RKO (cell line): ENCODE measurements at places on chromosomes 16 and 17.
A peak's percentile ranks its signal among the peaks of the same experiment; 100 is the strongest.

GRCh38 chr17:76893623-76894334 lies 25.6 kb downstream of the MGAT5B start:
- DNase-seq: no peak

- DNase-seq: no peak
Observed at GRCh38 chr16:57383276-57384247, 11.3 kb downstream of the CX3CL1 start.

DNA sequence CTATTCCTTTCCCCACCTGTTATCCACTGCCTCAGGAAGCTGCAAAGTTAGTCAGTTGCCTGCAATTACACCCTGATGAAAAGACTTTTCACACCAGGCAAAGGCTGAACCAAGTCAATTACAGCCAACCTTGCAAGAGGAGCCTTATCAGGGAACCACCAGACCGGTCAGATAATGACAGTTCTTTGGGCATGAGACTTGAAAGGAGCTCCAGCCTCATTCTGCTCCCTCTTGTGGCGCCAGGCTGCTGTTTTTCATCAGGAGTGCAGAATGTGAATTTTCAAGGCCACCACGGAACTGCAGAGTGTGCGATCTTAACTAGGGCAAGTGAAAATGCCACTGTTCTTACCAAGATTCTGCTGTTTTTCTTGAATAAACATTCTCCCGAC lies 22.5 kb downstream of the DNAI2 start:
- peak; percentile 57 for DNase-seq

DNA sequence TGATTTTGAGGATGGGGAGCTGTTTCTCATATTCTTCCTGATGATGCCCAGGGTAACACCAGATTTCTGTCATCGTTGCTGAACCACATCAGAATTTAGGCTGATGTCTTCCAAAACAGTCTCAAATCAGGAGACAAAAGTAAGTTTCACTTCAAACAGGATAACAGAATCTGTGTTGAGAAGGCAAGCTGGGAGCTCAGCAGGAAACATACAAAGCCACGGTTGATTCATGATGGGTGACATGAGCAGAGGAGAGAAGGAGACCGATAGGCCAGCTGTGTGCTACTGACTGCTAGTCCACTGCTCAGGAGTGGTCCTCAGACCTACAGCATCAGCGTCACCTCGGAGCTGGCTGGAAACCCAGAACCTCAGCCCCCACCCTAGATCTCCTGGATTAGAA lies 62.9 kb upstream of the RCVRN start:
- no peak for DNase-seq

- DNase-seq: no peak
Observed at GRCh38 chr16:907842-908241, 62.9 kb downstream of the LMF1 start.

GRCh38 chr17:31415640-31416502 lies 24.4 kb downstream of the RAB11FIP4 start:
- DNase-seq: no peak

GRCh38 chr16:84922351-84923120 lies 88.8 kb downstream of the ZDHHC7 start:
- DNase-seq: no peak

- DNase-seq: peak; percentile 75
Observed at GRCh38 chr17:43211480-43212402, at the start of gene TMEM106A. TMEM106A (plus strand) TSS chr17:43211875; CDS start chr17:43213042, 1,167 bp downstream.

GRCh38 chr17:79627766-79628690 lies 17.2 kb upstream of the RBFOX3 start:
- DNase-seq: no peak

GRCh38 chr16:88442727-88443576 lies 10.1 kb upstream of the ZFPM1 start:
- peak; percentile 62 for DNase-seq

DNA sequence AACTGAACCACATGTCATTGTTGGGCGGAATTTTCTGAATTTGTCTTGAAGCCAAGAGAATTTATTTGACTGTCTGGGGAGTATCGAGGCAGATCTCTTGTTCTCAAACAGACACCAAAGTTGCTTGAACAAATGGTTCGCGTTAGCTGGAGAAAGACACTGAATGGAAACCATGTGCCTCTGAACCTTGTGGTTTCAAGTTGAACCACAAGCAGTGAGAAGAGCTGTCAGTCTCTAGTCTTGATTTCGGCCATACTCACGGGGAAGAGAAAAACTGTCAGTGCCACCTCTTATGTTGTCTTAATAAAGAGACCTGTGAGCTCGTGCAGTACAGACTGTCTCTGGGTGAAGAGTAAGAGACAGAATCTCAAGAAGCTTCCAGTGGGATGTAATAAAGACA lies 886.5 kb upstream of the SOX9 start:
- no peak for DNase-seq

DNA sequence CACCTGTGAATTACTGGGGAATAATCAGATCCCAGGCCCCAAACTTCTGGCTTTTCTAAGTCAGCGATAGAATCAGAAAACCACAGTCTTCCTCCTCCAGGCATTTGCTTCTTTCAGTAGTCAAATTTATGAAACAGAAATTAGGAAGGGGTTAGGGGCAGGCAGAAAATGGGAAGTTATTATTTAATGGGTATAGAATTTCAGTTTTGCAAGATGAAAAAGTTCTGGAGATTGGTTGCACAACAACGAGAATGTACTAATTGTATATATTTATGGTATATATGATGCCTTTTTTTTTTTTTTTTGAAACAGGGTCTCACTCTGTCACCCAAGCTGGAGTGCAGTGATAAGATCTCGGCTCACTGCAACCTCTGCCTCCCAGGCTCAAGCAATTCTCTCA lies 23.5 kb downstream of the ORC6 start:
- DNase-seq: no peak

DNA sequence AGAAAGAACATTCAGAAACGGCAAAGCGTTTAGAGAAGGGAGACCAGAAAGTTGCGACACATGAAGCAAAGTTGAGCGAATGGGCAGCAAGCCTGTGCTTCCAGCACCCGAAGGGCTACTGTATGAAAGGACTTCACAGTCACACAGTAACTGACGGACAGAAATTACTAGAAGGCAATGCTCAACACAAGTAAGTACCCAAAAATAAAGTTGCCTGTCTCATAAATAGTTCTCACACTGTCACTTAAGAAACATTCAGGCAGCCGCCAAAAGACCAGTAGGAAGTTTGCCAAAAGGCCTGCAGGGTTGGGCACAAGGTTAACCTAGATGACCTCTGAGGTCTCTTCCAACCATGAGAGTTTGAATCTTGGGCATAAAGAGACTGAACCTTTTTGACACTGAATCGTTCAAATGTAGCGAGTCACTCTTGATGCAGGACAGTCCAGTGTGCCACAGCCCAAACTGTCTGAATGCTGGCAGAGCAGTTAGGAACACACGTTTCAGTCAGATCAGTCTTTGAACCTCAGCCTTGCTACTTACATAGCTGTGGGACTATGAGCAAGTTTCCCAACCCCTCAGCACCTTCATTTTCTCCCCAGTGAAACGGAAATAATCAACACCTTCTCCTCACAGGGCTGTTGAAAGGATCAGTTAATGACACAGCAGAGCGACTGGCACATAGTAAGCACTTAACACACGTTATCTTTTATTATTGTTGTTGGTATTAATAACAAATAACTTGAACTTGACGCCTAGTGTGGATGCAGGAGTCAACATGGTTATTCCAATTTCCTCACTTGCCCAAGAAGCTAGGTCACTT lies 10.4 kb downstream of the NCBP3 start:
- DNase-seq: no peak

DNA sequence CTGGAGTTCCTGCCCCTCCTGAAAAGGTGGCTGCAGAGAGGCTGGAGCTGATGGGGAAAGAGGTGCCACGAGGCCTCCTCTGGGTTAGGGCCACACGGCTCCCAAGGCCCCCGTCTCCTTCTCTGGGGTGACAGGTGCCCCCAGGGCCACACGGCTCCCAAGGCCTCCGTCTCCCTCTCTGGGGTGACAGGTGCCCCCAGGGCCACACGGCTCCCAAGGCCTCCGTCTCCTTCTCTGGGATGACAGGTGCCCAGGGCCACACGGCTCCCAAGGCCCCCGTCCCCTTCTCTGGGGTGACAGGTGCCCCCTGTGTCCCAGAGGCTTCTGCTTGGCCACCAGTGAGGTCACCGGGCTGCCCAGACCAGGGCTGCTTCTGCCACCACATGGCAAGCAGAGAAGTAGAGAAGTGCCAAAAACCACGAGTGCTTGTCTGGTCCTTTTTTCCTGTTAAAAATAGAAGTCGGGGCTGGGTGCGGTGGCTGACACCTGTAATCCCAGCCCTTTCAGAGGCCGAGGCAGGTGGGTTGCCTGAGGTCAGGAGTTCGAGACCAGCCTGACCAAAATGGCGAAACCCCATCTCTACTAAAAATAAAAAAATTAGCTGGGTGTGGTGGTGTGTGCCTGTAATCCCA lies 4.1 kb downstream of the CAPN15 start:
- DNase-seq: no peak

GRCh38 chr17:71980171-71980570 lies 140.6 kb upstream of the SOX9 start:
- DNase-seq: no peak

DNA sequence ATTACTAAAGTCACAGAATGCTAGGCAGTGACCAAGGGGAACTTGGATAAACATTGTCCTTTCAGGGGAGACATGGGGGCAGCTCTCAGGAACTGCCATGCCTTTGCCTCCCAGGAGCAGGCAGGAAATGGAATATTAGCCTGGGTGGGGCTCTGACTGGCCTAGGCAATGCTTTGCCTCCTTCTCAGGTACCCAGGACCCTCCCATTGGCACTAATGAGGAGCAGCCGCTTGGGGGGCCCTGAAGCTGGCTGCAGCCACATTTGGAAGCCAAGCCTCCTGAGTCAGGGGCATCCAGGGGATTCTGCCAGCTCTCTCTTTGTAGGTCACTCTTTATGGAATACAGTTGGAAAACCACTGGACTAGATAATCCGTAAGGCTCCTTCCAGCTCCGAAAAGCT lies 5.5 kb downstream of the CPSF4L start:
- no peak for DNase-seq

GRCh38 chr17:30091771-30092170 lies 24.8 kb upstream of the NSRP1 start:
- peak; percentile 77 for DNase-seq

- peak; percentile 52 for DNase-seq
Observed at GRCh38 chr17:14302091-14302430, 1.2 kb downstream of the HS3ST3B1 start.

DNA sequence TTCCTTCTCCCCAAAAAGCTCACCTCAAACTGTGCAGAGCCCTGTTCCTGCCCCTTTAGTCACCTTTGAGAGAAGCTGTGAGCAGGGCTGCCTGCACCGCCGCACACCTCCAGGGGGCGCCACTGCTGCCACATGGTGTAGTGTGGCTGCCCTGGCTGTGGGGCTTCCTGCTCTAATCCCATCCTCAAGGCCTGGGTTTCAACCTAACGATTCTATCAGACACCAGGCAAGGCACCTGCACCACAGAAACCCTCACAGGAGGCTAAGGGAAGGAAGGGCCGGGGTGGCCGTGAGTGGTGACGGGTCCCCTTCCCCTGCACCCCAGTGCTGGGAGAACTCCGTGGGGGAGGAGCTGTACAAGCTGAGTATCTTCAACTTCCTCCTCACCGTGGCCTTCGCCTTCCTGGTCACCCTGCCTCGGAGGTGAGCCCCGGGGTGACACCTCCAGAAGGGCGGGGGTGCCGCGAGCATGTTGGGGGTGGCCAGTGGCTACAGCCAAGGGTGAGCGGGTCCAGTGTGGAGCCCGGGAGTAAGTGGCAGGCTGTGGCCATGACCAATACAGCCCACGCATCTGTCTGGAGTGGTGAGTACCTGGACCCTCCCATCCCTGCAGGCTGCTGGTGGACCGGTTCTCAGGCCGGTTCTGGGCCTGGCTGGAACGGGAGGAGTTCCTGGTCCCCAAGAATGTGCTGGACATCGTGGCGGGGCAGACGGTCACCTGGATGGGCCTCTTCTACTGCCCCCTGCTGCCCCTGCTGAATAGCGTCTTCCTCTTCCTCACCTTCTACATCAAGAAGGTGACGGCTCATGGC lies 7.0 kb downstream of the TMC8 start:
- DNase-seq: no peak

DNA sequence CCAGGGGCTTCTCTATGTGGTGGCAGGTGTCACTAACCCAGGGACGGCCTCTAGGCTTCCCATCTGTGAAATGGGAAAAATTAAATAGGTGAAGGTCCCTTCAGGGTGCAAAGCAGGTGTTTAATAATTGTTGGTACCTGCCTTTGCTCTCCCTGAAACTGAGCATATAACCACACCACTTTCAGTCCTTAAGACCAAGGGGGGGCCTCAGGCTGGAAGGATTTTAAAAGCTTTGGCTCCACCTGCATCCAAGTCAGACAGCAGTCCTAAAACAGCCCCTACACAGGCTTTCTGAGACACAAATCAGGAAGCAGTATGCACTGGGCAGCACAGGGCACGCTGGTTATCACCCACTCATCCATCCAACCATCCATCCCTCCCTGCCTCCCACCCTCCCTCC lies 55.0 kb downstream of the TK2 start:
- DNase-seq: no peak

DNA sequence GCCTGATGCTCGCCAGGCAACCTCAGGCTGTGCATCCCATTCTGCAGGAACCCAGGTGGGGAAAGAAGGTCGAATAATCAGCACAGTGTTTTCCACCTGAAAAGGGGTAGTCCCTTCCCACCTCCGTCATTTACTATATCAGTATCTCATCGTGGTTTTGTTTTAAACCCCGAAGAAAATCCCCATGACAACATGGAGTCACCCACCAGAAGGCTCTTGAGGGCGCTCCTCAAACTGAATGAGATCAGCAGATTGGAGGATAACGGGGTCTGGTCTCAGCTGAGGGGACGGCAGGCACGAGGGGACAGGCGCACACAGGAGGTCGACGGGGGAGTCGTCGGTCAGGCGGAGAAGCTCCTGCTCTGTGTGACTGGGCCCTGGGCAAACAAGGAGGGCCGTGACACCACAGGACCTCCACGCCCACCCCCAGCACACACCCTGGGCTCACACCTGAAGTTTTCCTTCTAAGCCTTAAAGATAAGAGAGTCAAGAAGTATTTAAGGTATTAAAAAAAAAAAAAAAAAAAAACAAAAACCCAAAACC lies 44.2 kb downstream of the MARF1 start:
- DNase-seq: no peak

GRCh38 chr16:84544031-84544773 lies 39.7 kb upstream of the MEAK7 start:
- DNase-seq: no peak

GRCh38 chr16:84109598-84110335 lies 7.0 kb downstream of the MBTPS1 start:
- no peak for DNase-seq

DNA sequence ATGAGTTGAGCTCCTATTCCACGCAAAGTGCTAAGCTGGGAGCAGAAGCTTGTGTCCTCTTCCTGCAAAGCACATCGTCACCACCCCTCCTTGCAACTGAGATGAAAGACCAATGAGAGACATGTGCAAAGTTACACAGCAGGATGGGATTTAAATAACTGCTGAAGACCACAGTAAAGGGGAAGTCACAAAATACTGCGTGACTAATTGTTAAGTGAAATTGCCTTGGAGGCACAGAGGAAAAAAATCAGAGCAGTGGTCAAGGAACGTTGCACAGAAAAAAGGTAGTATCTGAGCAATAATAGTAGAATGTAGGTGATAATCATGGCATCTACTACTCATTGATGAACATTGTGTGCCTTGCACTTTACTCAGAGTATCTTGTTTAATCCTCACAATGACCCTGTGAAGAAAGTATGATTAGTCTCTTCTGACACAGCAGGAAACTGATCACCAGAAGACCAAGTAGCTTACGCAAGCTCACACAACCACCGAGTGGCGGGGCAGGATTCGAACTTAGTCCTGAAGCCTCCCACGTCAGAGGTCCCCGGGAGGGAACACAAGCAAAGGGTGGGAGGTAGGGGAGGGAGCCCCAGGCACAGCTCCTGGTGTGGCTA lies 15.4 kb upstream of the MYO18A start:
- DNase-seq: no peak
